ENCODE measurements at places on chromosomes 5 and 9.
A peak's percentile ranks its signal among the peaks of the same experiment; 100 is the strongest.

GRCh38 chr9:75669721-75670120, 220.8 kb upstream of the PCSK5 start:
- DNase-seq: peak; percentile 34

DNA sequence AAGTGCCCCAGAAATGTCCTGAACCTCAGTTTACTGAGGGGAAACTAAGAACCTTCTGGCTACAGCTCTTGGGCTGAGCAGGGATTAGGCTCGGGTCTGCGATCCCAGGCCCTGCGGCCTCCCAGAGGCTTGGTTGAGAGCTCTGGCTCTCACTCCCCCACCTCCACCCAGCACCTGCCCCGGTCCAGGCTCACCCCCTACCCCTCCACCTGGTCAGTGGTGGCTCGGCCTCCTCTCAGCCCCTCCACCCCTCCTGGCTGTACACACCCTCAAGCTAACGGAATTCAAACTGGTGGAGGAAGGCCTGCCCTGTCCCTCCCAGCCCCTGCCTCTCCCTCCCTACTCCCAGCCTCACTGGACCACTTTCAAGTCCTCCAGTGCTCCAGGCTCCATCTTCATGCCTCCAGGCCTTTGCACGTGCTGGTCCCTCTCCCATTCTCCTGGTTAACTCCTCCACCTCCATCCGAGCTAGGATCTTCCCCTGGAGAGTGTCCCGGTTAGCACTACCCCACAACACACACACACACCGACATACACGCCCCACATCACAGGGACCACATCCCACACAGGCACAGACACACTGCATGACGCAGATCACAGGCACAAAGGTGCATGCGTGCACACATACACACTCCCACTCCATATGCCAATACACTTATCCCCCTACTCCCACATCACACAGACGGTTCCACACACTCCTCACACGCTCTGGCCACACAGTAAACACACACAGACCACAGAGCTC, 130.9 kb downstream of the C9orf50 start:
- DNase-seq: no peak

DNA sequence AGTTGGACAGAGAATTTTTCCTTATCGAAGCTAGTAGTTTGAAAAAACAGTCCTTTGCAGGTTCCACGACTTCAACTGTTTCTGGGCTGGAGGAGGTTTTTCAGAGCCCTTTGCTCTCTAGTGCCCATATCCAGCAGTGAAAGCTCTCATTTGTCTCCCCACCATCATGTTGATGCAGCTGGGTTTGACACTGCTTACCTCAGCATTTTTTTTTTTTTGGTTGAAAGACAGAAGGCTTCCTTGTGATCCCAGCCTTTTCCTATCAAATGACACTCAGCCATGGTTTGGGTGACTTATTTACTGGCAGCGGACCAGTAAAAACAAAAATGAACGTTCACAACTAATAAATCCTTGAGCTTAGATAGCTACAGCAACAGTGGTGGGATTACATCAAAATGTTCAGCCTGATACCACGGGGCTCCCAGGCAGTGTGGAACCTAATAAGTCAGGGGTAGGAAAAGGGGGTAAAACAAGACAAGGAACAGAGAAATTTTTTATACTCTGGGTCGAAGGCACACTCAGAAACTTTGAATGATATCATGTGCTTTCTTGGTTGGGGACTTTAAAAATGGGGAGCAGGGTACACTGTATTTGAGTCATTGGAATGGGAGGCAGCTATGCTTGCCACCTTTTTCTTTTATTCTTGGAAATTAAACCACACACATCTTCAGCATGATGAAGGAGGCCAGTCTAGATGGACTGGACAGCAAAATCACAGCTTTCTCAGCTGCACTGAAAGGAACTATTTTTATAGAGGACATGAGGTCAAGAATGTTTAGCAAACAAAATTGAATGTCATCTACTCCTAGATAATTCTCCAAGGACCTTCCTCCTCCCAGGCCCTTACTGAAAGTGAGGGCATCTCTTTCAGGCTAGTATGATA, 308.9 kb upstream of the MPDZ start:
- no peak for DNase-seq

- no peak for DNase-seq
Measured at GRCh38 chr5:180313677-180314505, 22.0 kb upstream of the MAPK9 start.

DNA sequence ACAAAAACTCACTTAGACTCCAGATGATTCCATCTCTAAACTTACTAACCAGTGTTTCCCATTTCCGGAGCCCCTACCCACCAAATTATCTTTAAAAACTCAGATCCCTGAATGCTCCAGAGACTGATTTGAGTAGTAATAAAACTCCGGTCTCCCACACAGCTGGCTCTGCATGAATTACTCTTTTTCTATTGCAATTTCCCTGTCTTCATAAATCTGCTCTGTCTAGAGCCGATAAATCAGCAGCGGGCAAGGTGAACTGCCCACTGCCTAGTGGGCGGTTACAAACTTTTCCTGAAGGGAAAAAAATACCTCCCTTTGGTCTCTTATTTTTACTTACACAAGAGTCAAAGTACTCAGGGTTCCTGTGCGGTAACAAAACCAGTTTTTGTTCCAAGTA, 624.4 kb upstream of the RORB start:
- DNase-seq: no peak

DNA sequence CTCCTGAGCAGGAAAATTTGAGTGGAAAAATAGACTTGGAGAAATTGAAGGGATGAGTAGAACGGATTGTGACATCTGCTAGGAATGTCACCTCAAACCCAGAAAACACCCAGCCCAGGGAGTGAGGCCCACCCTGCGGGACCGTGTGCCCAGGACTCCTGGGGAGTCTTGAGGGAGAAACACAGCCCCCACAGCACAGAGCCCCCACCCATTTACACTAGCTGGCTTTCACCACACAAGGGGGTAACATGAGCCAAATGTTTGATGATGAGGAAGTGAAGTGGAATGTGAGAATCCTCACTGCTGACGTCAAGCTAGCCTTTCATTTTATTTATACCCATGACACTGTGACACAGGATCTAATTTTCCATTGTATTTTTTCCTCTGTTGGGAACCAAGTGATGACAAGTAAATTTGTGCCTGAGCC, 42.8 kb upstream of the PDE8B start:
- DNase-seq: no peak

DNA sequence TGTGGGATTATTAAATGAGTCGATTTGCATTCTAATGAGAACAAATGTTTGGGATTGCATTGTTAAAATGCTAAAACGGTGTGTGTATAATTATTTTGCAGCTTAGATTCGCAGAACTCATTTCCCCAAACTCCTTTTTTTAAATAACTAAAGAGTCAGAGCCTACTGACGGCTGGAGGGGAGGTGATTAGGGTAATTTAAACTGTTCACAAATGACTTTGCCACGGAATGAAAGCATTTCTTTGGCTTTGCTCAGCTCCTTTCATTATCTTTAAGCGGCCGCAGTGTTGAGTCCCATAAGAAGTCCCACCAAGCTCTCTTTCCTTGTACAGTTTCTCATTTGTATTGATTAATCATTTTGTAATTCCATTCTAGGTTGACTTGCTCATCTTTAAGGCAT, 1632.8 kb downstream of the MAT2B start:
- DNase-seq: no peak

DNA sequence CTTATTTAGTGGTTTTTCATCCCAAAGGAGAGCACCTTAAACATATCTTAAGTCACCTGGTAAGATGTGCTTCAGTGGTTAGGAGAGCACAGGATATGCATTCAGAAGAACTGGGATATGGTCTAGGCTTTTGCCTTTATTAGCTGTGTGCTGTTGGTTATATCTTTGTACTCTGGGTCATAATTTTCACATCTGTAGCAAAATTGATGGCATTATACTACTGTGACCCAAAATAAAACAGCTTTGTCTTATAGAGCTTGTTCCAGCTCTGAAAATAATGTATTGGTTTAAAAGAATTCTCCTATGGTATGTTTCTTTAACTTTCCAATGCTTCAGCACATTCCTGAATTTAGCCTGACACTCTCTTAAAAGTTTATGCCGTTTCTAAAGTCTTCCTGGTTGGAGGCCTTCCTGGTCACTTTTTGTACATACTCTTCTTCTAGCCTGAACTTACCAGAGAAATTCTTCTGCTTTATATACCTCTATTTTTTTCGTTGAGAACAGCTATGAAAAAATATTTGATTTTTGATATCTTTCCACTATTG, 337.1 kb upstream of the MPDZ start:
- DNase-seq: no peak

DNA sequence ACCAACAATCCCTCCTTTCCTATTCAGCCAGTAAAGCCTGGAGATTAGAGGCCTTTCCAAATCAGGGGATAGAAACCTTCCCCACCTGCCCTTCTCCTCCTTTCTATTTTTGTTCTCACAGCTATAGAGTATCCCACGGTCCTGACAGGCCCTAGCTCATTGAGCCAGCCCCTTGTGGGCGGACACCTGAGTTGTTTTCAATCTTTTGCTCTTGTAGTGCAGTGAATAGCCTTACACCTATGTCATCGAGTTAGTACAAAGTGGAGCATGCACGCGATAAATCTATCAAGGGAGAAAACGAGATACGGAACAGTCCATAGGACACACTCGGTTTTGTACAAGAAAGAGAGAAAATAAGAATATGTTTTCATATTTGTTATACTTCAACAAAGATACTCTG, 77.2 kb downstream of the TSPAN17 start:
- no peak for DNase-seq

- no peak for DNase-seq
Measured at GRCh38 chr9:79021084-79021483, 550.7 kb upstream of the TLE4 start.

- no peak for DNase-seq
Measured at GRCh38 chr9:96350866-96351265, 32.6 kb downstream of the SLC35D2 start.

- no peak for DNase-seq
Measured at GRCh38 chr9:18520416-18521047, 46.6 kb downstream of the ADAMTSL1 start.

DNA sequence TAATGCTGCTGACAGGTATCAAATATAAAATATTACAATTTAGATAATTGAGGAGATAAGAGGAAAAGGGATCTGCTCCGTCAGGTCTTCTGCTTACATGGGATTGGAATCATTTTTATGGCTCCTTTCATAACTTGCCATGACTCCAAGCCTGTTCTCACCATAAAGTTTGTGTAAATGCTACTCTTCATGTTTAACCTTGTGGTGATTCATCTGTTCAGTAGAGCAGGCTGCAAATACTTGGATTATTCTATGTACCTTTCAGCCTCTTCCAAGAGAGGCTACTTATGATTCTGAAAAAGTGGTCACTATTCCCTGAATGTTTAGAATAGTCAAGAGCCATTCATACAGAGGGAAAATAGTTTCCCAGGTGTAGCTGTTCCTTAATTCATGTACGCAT, 66.9 kb downstream of the SLC44A1 start:
- no peak for DNase-seq

- DNase-seq: no peak
Measured at GRCh38 chr9:68775003-68775730, 70.1 kb downstream of the PIP5K1B start.

DNA sequence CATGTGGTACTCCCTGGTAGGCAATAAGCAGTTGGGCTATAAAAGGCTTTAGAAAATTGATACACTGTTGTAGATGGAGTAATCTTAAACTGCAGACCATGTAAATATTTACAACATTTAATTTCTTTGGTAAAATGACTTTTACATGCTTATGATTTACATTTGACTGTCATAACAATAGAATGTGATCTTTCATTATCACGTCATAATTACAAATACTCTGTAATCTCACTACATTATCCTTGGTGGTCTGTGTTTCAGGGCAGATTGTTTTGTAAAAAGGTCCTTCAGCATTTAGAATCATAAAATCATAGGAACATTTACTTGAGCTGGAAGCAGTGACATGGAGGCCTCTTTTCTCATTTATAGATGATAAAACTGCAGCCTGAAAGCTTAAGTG, 73.3 kb upstream of the PRRC1 start:
- DNase-seq: no peak

- DNase-seq: no peak
Measured at GRCh38 chr5:143554187-143554717, 150.8 kb upstream of the NR3C1 start.

DNA sequence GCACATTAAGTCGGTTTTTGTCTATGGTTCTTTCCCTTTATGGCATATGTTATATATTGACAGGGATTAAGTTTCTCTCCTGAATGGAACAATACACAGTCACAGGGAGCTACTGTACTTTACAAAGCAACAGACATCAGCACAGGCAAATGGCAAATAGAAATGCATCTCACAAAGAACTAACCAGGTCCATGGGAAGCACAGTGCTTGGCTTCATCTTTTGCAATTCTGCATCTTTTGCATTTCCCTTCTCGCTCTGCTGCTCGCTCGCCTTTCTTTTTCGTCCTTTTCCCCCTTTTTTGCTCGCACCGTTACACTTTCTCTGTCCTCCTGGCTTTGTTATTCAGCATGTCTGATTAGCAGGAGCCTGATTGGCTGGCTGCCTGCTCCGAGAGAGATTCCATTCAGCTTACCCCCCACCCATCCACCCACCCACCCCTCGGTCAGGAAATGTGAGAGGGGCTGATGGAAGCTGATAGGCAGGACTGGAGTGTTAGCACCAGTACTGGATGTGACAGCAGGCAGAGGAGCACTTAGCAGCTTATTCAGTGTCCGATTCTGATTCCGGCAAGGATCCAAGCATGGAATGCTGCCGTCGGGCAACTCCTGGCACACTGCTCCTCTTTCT, at the start of gene ADAMTSL1:
Gene ADAMTSL1 (plus strand): TSS at position 502 of the 628 bp plus-strand sequence. CDS start 80 bp downstream, at position 582.
- DNase-seq: no peak

DNA sequence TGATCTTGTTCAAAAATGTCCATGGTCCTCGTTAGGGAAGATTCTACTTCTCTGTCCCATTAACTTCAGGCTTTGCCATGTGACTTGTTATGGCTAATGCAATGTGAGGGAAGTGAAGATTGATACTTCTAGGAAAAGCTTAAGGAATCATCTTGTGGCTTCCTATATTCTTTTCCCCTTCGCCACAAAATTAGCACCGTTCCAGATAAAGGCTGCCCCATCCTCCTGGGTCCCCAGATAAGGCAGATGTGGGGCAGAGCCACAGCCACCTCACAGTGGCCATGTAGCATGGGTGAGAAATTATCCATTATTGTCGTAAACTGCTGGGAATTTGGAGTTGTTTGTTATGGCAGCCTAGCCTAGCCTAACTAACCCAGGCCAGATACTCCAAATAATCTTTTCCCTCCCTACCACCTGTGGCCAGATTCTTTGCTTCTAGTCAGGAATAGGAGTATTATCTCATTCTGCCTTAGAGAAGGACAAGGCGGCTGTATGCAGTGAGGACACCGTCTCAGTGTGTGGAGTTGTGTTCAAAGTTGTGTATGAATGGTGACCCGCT, 31.9 kb upstream of the BOD1 start:
- no peak for DNase-seq

- no peak for DNase-seq
Measured at GRCh38 chr9:77647267-77648233, 572 bp downstream of the GNA14 start.

DNA sequence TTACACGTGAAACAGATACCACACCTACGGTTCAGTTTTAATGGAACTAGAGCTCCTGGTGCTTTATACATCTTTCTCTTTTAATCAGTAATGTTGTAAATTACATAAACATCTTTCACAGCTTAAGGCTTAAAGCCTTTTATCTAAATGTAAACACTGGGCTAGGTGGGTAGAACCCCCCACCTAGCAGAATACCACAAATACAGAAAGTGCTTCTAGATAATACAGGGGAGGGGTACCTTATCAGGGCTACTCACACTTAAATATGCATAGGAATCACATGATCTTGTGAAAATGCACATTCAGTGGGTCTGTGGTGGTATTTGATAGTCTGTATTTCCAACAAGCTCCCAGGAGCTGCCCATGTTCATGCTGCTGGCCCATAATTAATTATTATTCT, 256.4 kb upstream of the TARS1 start:
- no peak for DNase-seq
